Stimulated activated CD8-positive, alpha-beta memory T cell treated with anti-CD3 and anti-CD28 coated beads, Interleukin-2, amount 100 ng/mL, for 48 hours (primary cell): ENCODE measurements at places on chromosomes 6 and 20.
A peak's percentile ranks its signal among the peaks of the same experiment; 100 is the strongest.

DNA sequence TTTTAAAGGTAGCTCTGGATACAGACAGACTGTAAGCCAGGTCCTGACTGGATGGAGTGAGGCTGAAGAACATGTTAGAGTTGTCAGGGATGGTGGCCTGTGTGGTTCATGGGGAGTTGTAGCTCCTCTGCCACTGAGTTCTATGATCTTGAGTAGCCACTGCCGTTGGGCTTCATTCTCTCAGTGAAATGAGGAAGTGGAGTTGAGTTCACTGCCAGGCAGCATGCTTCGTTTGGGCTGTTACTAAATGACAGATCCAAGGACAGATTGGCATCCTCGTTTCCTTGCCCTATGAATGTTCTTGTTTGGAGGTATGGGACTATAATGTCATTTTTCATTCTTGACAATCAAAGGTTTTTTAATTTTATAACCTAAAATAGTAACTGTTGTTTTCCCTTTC is 37.2 kb downstream of the SCAND1 start:
- DNase-seq = no peak

DNA sequence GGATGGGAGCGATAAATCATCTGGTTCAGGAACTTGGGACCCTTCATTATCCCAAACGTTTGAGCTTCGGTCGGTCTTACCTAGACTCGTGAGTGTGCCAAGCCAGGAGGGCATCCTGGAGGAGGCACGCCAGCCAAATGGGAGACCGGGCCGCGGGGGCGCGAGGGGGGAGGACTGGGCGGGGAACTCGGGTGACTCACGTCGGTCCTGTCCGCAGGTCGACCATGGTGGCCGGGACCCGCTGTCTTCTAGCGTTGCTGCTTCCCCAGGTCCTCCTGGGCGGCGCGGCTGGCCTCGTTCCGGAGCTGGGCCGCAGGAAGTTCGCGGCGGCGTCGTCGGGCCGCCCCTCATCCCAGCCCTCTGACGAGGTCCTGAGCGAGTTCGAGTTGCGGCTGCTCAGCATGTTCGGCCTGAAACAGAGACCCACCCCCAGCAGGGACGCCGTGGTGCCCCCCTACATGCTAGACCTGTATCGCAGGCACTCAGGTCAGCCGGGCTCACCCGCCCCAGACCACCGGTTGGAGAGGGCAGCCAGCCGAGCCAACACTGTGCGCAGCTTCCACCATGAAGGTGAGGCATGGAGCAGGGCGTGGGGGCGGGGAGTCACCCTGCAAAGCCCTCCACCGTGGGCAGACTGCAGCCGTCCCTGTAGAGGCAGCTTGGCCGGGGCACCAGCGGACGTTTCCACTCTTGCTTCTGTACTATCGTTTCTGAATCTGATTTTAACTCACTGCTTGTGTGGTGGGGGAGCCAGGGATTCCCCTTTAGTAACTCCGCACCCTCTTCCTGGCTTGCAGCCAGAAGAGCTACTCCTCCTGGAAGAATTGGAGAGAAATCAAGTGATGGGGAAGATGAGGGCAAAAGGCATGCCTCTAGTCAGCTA is 2.7 kb downstream of the BMP2 start:
- no peak for DNase-seq

DNA sequence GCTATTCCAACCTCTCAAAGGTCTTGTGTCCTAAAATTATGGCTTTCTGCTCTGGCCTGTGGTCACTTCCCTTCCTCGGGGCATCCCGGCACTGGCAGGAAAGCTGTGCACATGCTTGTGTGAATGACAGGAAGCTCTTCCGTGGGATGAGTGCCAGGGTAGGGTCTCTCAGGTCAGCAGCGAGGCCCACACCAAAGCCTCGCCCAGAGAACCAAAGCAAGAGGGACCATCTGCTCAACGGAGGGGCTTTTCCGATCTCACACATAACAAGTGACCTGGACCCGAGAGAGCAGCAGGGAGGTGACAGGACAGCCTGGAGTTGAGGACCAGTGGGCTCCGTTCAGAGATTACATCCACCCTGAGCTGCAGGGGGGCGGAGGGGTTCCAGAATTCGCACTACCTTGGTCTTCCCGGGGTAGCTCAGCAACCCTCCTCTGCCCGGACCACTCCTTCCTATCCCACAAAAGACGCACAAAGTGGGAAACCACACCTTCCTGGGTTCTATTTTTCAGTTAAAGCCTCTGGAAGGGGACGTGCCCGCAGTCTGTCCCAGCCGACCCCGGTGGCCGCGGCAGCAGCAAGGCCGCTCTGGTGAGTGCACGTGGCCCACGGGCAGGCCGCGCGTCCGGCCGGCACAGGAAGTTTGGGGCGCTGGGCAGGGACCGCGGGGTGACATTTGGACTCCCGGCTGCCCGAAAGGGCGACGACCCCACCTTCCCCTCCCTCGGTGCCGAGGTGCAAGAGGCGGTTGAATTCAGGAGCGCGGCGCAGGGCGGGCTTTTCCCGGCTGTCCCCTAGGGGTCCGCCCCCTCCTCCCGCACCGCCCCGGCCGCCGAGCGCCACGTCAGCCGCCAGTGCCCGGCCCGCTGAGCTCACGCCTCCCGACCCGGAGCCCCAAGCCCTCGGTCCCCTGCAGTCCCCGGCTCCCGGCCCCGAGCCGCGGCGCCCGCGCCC is 988 bp downstream of the TXNDC5 start:
- DNase-seq = peak; percentile 45

- DNase-seq = no peak
Measured at GRCh38 chr20:31920275-31920855, 31.5 kb downstream of the PDRG1 start.

GRCh38 chr20:18665135-18665534 is 77.3 kb downstream of the DTD1 start:
- DNase-seq = no peak

DNA sequence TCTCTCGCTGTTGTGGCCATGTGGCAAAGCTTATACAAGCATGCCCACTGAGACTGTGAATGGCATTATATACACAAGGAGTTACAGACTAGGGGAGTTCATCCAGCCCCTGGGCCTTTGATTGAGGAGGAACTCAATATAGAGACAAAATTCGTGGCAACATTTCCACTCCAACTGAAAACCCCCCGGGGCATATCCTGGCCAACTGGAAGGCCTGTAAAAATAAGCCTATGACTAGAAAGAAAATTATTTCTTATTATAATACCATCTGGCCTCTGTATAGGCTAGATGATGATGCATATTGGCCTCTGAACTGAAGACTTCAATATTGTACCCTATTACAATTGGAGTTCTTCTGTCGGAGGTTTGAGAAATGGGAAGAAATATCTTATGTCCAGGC is 175.5 kb upstream of the GJE1 start:
- DNase-seq = no peak

DNA sequence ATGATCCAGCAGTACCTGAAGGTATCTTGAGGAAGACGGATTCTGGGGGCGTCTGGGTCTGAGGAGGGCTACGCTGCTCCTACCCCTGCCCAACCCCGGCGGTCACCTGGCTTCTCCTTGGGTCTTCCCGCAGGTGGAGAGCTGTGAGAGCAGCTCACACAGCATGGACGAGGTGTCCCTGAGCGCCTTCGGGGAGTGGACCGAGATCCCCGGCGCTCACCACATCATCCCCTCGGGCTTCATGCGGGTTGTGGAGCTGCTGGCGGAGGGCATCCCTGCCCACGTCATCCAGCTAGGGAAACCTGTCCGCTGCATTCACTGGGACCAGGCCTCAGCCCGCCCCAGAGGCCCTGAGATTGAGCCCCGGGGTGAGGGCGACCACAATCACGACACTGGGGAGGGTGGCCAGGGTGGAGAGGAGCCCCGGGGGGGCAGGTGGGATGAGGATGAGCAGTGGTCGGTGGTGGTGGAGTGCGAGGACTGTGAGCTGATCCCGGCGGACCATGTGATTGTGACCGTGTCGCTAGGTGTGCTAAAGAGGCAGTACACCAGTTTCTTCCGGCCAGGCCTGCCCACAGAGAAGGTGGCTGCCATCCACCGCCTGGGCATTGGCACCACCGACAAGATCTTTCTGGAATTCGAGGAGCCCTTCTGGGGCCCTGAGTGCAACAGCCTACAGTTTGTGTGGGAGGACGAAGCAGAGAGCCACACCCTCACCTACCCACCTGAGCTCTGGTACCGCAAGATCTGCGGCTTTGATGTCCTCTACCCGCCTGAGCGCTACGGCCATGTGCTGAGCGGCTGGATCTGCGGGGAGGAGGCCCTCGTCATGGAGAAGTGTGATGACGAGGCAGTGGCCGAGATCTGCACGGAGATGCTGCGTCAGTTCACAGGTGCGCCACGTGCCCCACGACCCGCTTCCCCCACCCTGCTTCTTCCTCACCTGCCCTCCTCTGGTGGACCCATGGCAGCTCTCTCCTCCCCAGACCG is 166.9 kb upstream of the RNF24 start:
- DNase-seq = no peak

DNA sequence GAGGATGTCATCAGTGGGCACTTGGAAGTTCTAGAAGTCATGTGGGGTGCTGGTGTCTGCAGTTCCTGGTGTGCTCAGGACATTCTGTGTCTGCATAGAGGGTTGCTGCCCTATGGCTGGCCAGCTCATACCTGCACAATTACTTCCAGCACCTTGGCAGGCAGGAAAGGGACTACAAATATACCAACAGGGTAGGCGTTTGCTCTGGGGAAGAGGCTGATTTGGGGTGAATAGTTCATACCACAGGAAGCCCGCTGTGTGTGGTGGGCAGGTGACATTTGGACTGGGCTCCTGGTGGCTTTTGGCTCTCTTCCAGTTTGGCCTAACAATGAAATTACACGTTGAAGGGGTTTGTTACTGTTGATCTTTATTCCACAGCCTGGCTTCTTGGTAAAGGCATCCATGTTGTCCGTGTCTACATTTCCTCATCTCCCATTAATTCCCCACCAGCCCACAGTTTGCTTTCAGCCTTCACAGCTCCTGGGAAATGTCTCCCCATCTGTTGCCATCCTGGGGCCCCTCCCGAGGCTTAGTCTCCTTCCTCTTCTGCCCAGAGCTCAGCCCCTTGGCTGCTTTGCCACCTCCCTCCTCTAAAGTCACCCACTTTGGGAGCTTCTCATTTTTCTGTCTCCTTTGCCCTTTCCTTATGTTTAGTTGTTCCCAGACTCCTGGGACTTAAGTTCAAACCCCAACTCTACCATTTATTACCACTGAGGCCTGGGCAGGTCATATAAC is 88.1 kb downstream of the RSPH3 start:
- DNase-seq = peak; percentile 15

DNA sequence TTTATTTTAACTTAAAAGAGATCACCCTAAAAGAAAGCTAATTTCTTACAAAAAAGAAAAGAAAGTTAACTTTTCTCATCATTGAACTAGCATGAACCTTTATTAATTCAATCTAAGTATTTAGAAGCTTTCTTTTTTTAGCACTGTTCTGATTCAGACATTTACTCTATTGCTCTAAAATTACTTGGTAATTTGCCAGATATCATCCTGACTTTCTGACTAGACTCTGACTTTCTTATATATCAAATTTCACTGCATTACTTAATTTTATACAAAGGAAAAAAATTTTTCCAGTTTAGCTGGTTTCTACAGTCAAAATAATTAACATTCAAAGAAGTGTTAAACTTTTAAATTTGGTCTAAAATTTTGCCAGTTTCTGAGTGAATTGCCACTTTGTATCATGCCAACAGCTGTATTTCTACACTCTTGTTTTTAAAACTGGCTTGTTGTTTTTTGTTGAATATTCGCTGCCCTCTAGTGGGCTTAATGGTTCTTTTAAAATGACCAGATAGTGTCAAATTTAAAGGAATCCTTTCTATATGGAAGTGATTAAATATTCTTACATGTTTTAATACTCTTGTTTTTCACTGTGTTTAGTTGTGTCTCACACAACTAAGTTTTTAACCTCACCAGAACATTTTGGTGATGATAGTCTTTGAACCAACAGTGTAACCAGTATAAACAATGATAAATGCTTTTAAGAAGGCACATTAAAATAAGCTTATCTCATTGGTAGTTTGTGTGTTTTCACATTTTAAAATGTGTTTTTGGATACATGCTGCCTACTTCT is 102.0 kb downstream of the POPDC3 start:
- DNase-seq = no peak

DNA sequence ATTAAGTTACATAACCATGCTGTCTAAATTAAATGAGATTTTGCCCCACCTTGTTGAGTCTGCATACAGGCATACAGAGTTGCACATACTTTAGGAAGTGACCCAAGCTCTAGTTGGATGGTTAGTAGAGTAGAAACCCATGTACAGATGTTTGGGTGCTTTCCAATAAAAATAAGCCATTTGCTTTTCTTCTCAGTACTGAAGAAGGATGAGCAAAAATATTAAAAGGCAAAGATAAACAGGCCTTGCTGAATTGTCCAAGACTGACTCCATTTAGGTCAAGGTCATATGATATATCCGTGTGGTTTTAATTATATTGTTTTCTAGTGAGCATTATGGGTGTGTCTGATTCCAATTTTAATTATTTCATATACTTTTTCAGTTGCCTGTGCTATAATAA is 589.4 kb downstream of the RFPL4B start:
- no peak for DNase-seq

- DNase-seq = no peak
Measured at GRCh38 chr6:112113431-112113830, 26.0 kb downstream of the FAM229B start.

GRCh38 chr20:11651647-11652046 is 266.0 kb upstream of the BTBD3 start:
- no peak for DNase-seq

GRCh38 chr6:25484900-25485299 is 167.1 kb upstream of the SCGN start:
- DNase-seq = no peak

- DNase-seq = no peak
Measured at GRCh38 chr6:21908161-21908848, 314.8 kb downstream of the SOX4 start.
